ENCODE measurements at places on chromosomes 3 and 15.

DNA sequence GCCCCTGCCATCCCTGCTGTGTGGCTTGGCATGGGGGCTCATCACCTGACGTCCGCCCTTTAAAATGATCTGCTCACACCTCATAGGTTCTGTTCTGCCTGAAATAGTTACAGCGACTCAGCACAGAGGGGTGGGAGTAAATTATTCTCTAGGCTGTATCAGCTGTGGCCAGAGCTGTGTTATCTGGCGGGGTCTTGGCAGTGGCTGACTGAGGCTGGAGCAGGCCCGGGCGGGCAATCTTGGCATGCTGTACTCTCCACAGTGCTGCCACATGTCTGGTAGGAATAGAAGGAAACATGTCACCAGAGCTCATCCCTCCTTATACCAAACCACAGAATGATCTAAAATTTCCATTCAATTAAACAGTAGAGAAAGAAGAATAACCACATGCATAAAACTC is 499.9 kb upstream of the LMCD1 start:
- DNase-seq = no peak

DNA sequence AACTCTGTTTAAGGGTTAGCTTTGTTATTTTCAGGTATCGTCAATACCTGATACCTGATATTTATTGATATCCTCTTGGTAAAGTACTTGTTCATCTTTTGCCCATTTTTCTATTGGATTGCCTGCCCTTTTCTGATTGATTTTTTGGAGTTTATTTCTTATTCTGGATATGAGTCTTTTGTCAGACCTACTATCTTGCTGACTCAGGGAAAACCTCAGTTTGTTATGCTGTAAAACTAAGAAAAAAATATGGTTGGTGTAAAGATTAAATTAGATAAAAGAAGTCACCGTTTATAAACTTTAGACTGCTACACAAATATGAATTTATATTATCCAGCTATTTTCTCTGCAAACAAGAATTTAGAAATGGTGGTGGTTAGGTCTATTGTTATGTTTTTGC is 65.9 kb downstream of the CHRNA7 start:
- DNase-seq = no peak

GRCh38 chr3:46990573-46991374 is 11.3 kb downstream of the NBEAL2 start:
- DNase-seq = no peak

DNA sequence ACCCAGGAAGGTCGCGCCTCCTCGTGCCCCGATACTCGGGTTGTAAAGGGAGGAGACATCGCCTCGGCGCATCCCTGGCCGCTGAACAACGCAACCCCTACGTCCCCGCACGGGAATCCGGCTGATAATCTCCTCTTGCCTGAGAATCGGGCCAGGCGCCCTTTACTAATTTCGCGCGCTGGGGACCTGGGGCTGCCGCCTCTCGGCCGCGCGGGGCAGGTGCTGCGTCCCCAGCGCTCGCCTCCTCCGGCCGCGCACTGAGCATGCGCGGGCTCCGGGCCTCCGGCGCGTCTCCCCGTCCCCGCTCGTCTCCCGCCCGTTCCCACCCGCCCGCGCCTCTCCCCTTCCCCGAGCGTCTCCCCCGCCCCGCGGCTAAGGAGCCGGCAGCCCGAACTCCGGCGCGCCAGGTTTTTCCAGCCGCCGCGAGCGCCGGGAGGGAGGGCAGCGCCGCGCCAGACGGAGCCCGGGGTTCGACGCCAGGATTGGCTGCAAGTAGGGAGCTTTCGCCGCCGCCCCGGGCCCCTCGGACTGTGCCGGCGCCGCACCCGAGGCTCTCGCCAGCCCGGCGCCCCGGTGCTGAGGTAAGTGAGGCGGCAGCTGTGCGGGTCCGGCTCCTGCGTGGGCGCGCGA is at the start of gene CNTN4:
CNTN4 (plus strand) TSS at position 469 of the 630 bp plus-strand sequence.
- DNase-seq = no peak

GRCh38 chr15:75043509-75044257 is 20.3 kb downstream of the PPCDC start:
- DNase-seq = peak; percentile 89

DNA sequence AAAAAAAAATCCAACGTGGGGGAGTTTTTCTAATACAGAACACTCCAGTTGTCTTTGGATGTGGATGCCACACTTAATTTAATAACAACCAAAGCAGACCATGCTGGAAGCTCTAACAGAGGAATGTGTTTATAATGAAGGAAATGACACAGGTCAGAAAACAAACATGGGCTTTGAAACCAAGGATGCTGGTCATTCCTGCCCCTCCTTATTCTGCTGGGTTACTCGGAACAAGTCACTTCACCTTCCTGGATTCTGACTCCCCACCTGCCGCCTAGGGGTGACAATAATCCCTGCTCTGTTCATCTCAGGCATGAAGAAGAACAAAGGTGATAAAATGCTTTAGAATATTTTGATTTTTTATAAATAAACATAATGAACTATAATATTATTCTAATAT is 240.9 kb upstream of the ADAMTS9 start:
- no peak for DNase-seq

GRCh38 chr3:169404520-169404890 is 259.0 kb downstream of the MECOM start:
- DNase-seq = no peak

GRCh38 chr3:184982076-184982475 is 170.1 kb downstream of the VPS8 start:
- no peak for DNase-seq

- DNase-seq = no peak
These were observed 32.0 kb downstream of the ZBTB38 start for GRCh38 chr3:141400073-141400971.

DNA sequence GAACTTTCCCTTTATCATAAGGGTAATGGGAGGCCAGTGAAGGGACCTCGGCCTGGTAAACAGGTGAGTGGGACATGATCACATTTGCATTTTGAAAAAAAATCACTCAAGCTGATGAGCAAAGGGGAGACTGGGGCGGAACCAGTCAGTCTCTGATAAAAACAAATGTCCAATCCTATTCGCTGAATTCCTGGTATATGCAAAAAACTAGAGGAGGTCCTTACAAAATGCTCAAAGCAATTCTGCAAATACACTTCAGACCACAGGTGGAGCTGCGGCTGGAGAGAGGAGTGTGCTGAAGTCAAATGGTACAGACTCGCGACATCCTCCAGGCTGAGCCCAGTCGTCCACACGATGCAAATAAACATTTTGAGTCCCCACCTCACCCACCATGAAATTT is 166.7 kb downstream of the FOXP1 start:
- DNase-seq = no peak

GRCh38 chr3:155352900-155353490 is 59.5 kb upstream of the STRIT1 start:
- no peak for DNase-seq

- peak; percentile 96 for DNase-seq
These were observed 10.0 kb downstream of the DUSP7 start for GRCh38 chr3:52046186-52046901.

DNA sequence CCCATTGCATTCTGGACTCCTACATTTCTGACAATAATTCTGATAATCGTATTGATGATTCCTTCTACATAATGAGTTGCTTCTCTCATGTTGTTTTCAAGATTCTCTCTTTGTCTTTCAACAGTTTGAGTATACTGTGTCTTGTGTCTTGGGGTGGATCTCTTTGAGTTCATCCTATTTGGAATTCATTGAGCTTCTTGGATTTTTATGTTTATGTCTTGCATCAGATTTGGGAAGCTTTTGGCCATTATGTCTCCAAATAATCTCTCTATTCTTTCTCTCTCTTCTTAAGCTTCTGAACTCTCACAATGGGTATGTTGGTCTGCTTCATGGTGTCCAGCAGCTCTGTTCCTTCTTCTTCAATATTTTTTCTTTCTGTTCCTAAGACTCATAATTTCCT is 592.2 kb downstream of the FHIT start:
- DNase-seq = no peak

DNA sequence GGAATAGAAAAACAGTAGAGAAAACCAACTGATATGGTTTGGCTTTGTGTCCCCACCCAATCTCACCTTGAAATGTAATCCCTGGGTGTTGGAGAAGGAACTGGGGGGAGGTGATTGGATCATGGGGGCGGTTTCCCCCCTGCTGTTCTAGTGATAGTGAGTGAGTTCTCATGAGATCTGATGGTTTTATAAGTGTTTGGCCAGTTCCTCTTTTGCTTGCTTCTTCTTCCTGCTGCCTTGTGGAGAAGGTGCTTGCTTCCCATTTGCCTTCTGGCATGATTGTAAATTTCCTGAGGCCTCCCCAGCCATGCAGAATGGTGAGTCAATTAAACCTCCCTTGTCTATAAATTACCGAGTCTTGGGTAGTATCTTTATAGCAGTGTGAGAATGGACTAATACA is 48.4 kb downstream of the EOMES start:
- DNase-seq = no peak

GRCh38 chr3:37773911-37774310 is 87.8 kb upstream of the CTDSPL start:
- DNase-seq = no peak

DNA sequence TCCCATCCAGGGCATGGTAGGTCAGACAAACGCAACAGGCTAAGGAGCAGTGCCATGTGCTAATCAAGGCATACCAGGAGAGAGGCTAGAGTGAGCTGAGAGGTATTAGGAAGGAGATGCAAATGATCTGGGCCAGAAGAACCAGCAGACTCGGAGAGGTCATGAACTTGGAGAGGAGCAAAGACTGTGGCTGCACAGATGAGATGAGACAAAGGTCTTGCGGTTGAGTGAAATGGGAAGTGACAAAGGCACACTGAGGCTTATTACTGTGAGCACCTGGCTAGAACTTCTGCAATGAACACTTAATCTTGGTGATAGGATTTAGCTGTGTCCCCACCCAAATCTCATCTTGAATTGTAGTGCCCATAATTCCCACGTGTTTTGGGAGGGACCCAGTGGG is 380.2 kb downstream of the ULK4 start:
- DNase-seq = no peak

DNA sequence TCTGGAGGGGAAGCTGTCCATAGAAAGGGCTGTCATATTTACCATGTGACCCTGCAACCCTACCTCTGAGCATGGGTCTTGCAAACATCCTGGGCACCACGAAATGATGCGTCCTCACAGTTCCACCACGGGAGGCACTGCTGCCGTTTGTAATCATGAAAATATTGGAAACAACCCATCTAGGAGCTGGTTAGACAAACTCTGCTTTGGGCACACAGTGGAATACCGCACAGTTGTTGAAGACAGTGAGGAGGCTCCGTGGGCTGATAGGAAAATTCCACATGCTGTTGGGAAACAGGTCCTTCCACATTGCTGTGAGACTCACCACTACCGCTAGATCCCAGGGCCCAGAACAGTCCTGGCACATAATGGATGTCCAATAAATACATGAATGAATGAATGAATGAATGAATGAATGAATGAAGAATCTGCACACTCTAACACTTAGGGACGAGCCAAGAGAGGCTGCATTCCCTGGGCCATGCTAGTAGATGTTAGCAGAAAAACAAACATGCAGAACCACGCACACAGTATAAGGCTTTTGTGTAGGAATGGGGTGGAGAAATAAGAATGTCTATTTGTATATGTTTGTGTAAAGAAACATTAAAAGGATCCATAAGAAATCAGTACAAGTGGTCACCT is 40.6 kb downstream of the TPRA1 start:
- DNase-seq = no peak

DNA sequence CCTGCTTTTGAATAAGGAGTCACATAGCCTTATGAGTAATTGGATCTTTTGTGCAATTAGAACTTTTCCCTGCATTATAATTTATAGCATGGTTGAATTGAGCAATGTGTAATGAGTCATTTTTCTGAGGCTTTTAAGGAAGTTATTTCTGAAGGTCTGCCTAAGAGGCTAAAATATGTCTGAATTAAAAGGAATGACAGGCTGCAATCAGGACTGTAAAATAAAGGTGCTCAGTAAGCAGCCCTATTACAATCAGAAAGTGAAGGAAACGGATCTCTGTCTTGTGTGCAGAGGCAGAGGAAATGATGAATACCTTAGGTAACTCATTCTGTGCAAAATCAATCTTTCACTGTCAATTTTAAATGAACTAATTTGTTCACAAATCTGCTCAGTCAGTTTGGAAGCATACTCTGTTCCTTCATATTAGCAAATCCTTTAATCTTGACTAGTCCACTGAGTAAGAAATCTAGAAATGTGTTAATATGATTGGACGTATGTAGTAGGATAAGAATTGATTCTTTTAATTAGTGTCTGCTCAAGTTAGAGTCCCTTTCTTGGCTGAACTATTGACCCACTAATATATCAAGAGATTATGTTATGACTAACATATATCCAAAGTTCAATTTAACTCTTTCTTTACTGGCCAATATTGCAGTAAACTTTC is 290.1 kb downstream of the ZIC1 start:
- peak; percentile 14 for DNase-seq

DNA sequence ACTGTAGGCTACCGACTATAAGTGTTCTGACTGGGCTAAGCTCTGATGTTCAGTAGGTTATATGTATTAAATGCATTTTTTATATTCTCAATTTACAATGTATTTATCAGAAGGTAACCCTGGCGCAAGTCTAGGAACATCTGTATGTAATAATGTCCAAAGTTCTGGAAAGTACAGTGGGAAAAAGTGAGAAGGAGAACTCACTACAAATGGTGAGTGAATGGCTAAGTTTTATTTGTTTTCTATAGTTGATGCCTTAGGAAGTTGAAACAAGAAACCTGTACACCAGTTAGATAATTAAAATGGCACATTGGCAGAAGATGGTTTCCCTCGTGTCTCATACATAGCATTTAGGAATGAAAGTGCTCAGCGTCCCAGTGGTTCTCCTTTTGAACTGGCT is 333.4 kb upstream of the THRB start:
- no peak for DNase-seq

DNA sequence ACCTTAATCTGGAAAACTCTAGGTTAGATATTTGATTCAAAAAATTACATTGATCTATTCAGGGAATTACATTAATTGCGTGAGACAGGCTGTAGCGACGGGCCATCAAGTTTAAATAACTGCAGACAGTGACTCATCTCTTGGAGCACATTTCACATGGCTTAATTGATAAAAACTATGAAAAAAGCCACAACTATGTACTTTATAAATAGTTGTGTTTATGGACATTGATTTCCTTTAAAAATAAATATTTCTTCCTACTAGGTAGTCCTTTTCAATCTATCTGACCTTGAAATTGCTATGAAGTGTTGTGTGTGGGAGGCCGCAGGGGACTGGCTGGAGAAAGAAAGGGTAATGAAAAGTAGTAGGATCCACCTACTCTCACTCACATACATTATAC is 157.8 kb downstream of the IL1RAP start:
- DNase-seq = no peak

- no peak for DNase-seq
These were observed 359.8 kb upstream of the C2CD4B start for GRCh38 chr15:62524848-62525247.

- peak; percentile 9 for DNase-seq
These were observed 69.4 kb upstream of the FOXP1 start for GRCh38 chr3:71652781-71653413.

GRCh38 chr3:120048355-120049041 is 45.7 kb downstream of the GSK3B start:
- DNase-seq = no peak
